CD4-positive, alpha-beta T cell treated with Interleukin-17A for 4 hours (primary cell): ENCODE measurements at places on chromosomes 13 and 19.

GRCh38 chr19:1521636-1522035 lies 2.2 kb upstream of the PLK5 start:
- no peak for DNase-seq

- DNase-seq: no peak
Observed at GRCh38 chr19:48477067-48477685, 8.0 kb downstream of the CYTH2 start.

DNA sequence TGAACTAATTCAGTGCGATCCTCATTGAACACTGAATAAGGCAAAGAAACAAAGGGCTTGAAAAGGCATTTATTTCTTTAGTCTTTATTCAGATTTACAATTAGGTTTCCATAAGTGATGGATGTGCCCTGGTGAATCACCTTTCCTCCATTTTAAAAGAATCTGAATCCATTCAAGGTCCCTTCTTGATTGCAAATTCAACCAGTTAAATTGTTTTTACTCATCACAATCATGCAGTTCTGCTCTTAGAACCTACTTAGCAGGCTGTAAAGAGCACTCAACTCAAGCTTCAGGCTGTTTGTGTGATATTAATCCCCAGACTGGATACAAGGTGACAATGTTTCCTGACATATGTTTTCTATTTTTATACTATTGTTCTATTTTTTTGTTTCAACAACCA lies 321.0 kb downstream of the TBC1D4 start:
- DNase-seq: no peak

DNA sequence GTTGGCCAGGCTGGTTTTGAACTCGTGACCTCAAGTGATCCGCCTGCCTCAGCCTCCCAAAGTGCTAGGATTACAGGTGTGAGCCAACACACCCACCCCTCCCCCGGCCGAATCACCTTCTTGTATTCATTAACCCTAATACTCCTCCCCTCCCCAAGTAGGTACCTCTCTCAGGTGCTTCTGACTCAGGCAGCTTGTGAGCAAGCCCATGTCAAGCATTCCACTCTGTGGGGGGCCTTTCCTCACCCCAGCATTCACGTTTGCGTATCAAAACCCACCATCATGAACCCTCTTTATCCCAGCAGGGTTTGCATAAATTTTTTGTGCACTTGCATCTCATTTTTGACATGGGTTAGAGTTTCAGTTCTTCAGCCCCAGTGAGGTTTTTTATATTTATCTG lies 23.6 kb upstream of the RFXAP start:
- no peak for DNase-seq

GRCh38 chr19:58154287-58154678 lies 3.7 kb upstream of the ZNF329 start:
- peak; percentile 3 for DNase-seq

- DNase-seq: peak; percentile 13
Observed at GRCh38 chr19:12695997-12696365, 450 bp downstream of the FBXW9 start.
